ENCODE measurements at places on chromosomes 7 and 10.

DNA sequence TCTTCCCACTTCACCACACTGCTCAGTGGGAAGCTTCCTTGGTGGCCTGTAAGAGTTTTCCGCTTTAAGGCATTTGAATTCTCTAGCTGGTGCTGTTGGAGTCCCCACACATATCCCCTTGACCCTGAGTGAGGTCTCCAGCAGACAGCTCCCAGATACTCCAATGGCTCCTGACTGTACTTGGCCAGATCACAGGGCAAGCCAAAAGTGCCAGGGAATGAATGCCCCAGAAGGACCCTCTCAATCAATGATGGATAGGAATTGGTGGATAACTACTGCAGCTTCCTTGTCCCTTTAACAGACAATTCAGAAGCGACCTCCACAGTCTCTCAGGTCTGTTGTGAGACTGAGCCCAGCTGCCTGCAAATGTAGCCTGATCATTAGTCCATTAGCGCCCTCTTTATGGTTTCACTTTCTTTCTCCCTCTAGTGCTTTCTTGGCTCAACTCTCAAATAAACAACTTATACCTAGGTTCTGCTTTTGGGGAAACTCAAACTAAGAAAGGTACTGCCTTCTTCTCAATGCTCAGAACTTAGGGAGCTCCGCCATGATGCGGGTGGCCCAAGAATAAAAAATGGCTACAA lies 283.0 kb downstream of the TCF7L2 start:
- DNase-seq: no peak

- DNase-seq: no peak
Measured at GRCh38 chr7:43869867-43870240, 537 bp upstream of the MRPS24 start.

DNA sequence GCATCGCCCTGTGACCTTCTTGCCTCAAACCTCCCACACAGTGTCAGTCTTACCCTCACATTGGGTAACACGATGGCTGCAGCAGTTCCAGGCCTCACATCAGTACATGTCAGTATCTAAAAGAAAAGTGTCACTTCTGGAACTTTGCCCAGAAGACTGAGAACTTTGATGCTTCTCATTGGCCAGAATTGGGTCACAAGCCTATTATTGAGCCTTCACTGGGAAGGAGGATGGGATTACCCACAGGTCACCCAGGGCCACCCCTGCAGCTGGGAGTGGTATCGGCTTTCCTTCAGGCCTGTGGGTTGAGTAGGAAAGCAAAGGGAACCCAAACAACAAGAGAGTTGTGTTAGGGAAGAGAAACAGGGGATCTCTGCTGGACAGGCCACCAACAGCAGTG lies 111.5 kb downstream of the NPY start:
- no peak for DNase-seq

- peak; percentile 74 for DNase-seq
Measured at GRCh38 chr10:116272440-116273283, at the start of gene GFRA1. GFRA1 (minus strand) TSS chr10:116273206; CDS start chr10:116272029, 1,177 bp downstream.

- no peak for DNase-seq
Measured at GRCh38 chr10:28913436-28914237, 236.3 kb downstream of the BAMBI start.

- DNase-seq: no peak
Measured at GRCh38 chr7:139711991-139712743, 65.6 kb downstream of the HIPK2 start.

DNA sequence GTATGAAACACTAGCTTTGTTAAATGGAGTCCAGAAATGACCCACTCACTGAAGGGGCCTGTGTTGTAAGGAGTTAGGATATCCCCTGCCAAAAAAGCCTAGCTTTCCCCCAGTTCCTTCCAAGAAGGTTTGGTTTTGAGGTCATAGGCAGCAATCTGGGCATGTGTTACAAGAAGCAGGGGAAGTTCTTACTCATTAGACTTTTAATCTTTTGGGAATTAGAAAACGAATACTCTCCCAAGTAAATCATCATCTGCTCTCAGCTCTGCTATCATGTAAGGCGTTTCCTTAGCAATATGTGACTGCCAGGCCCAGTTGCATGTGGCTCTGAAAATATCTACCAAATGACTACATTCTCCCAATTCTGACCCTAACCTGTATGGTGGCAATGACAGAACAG lies 3.7 kb downstream of the NOD1 start:
- no peak for DNase-seq

GRCh38 chr10:117752103-117752502 lies 209.6 kb downstream of the EMX2 start:
- DNase-seq: no peak

Measured in type B pancreatic cell (in vitro differentiated cells).